CMK (cell line): ENCODE measurements at places on chromosomes 3 and 15.

DNA sequence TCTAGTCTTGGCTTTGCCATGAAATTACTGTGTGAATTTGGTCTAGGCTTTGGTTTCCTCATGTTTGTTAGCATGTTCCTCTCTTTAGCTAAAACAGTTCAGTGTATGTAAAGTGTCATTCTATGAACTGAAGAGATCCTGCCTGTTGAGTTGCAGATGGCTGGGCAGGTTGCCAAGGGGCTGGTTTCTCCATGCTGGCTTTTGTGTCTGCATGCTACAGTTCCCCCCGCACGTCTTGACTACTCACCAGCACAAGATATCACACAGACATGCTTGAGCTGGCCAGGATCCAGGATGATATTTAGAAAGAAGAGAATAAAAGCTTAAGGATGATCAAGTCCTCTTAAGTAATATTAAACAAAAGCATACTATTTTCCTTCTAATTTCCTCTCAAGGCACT lies 90.2 kb downstream of the CERS3 start:
- DNase-seq: no peak

DNA sequence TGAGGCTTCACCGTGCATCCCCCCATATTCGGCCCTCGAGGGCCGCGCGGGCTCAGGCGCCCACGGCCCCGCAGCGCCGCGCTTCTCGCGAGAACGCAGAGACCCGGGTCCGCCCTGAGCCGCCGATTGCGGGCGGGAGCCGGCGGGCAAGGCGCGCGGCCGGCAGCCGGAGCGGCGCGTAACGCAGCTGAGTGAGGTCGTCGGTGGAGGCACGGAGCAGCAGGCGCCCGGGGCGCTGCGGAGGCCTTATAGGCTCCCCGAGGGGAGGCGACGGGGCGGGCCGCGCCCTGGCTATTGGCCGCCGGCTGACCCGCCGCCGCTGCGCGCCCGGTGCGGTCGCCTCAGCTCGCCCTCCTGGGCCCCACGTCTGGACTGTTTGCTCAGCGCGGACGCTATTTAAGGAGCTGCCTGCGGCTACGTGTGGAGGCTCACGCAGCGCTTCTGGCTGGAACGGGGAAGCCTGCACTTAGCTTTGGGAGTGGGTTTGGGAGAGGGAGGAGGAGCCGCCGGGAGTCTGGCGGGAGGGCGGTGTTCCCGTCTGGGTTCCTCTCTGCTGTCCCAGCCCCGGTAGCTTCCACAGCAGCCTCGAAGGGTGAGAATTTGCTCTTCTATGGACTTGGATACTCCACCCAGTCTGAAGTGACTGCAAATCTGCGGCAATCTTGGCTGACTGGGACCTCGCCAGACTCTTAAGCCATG lies at the start of gene PLOD2:
Gene PLOD2 (minus strand): TSS at position 221 of the 699 bp plus-strand sequence. CDS start 195 bp downstream, at position 26.
- peak; percentile 22 for DNase-seq

DNA sequence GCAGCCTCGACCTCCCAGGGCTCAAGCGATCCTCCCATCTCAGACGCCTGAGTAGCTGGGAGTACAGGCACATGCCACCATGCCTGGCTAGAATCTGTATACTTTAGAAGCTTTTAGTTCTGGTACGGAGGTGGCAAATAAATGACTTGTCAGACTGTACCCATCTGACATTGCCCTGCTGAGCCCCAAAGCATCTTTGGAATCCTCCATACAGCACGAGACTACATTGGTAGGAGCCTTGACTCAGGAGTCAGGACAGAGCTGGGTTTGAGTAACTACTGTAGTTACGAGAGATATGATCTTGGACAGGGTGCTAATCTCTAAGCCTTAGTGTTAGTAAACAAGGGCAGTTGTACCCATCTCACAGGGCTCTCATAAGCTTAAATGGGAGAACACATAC lies 67.8 kb upstream of the NPHP3 start:
- no peak for DNase-seq

DNA sequence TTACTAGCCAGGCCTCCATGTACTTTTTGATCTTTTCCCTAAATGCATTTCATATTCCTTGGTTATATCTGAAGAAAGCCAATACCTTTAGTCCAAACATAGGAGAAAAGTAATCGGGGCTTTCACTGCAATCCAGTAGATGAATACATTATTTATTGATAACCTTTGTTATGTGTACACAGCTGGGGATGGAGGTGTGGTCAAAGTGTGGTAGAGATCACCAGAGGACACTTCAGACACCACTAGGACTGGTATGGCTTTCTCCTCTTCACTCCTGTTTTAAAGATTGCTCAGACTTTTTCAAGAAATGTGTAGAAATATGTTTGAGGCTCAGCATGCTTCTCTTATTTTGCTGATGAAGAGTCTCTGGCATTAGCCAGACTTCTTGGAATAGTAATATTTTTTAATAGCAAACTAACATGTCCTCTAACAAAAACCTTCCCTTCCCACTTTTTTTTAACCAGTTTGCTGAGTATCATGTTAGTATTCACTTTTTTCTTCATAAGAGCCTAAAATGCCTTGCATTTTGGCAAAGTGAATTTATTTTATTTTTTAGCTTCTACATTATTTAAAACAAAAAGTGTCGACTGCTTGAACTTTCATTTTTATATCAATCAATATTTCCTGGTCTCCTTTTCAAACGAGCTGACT lies 65.6 kb upstream of the MBNL1 start:
- DNase-seq: no peak

DNA sequence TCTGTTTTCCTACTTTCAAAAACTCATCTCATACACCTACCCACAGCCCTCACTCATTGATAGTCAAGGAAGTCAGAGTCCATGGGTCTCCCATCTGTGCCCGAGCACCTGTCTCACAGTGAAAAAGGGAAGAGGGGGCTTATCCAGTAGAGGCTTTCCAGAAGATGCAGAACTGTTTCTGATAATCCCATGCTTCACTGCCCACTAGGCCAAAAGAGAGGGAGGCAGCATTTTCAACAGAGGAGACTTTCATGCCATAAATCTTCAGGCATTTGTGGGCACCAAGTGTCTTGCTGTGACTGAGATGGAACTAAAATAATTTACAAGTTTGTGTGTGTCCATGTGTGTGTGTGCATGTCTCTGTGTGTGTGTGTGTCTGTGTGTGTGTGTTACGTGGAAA lies 117.9 kb upstream of the PHLDB2 start:
- no peak for DNase-seq

DNA sequence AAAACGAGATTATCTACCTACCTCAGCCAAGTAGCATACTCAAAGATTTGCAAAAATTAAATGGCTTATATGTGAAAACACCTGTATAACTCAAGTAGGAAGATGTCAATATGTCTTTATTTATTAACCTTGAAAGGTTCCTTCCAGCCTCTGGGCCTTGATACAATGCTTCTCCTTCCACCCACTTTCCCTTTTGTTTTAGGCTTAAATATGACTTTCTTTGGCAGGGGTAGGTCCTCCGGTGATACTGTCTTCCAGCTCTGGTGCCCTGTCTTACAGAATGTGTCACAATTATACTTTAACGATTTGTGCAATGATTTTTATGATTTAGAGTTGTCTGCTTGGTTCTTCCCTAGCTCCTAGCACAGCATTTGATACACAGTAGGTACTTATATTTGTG lies 4.1 kb downstream of the LINS1 start:
- DNase-seq: no peak

DNA sequence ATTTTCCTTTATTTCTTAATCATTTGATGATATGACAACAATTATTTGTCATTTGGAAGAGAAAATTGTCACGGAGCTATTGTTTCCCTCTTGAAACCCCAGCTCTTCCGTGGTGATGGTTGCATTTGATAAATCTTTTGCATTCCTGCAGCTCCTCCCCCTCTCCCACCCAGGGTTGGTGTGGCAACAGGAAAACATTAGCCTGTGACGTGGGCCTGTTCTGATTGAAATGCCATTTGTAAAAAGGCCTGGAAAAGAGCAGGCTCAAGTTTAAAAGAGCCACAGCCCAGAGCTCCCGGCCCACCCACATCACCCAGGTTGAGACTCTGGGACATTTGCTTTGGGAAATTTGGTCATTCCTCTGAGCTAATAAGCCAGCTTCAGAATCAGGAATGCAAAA lies 282.5 kb downstream of the RPLP1 start:
- no peak for DNase-seq

- no peak for DNase-seq
Observed at GRCh38 chr3:127573401-127573800, 17.1 kb downstream of the TPRA1 start.

- no peak for DNase-seq
Observed at GRCh38 chr3:5756443-5756842, 568.9 kb downstream of the EDEM1 start.

GRCh38 chr3:21392526-21392925 lies 358.5 kb downstream of the ZNF385D start:
- no peak for DNase-seq

DNA sequence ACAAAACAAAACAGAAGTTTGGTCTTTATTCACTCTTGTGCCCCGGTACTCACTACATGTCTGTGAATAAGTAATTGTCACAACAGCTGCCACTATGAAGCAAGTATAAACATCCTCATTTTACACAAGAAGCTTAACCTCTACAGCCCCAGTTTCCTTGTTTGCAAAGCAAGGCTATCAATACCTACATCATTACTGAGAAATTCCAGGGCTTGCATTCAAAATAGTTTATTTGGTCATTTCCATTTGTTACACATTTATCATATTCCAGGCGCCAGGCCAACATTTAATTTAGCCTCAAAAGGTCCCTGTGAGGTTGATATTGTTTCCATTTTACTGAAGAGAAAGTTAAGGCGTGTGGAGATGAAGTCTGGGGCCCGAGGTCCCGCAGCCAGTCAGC lies 161.4 kb upstream of the LRTM1 start:
- DNase-seq: no peak

GRCh38 chr3:86954747-86955146 lies 36.2 kb downstream of the VGLL3 start:
- DNase-seq: no peak

GRCh38 chr3:13574083-13574797 lies 25.3 kb downstream of the FBLN2 start:
- DNase-seq: no peak

- DNase-seq: no peak
Observed at GRCh38 chr15:67760901-67761300, 64.4 kb upstream of the SKOR1 start.

- DNase-seq: peak; percentile 4
Observed at GRCh38 chr3:21484057-21484827, 266.8 kb downstream of the ZNF385D start.

- DNase-seq: no peak
Observed at GRCh38 chr3:172987273-172987672, 153.8 kb downstream of the SPATA16 start.

- DNase-seq: no peak
Observed at GRCh38 chr15:53918180-53919079, 59.8 kb upstream of the UNC13C start.

- no peak for DNase-seq
Observed at GRCh38 chr3:51106242-51106876, 278.7 kb upstream of the MANF start.

GRCh38 chr3:169528289-169528688 lies 135.2 kb downstream of the MECOM start:
- no peak for DNase-seq

GRCh38 chr15:50055332-50055731 lies 63.7 kb downstream of the ATP8B4 start:
- no peak for DNase-seq

DNA sequence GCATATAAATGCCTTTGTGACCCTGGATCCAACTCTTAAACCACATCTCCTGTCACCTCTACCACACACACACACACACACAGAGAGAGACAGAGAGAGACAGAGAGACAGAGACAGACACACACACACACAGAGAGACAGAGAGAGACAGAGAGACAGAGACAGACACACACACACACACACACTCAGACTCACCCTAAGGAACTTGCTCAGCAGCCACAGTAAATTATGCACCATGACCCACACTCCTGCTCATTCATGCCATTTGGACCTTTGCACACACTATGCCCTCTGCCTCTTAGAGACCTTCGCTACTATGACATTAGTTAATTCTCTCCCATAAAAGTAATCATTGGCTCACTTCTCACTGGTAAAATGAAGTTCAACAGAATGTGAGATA lies 275.7 kb downstream of the ADAMTSL3 start:
- DNase-seq: no peak

DNA sequence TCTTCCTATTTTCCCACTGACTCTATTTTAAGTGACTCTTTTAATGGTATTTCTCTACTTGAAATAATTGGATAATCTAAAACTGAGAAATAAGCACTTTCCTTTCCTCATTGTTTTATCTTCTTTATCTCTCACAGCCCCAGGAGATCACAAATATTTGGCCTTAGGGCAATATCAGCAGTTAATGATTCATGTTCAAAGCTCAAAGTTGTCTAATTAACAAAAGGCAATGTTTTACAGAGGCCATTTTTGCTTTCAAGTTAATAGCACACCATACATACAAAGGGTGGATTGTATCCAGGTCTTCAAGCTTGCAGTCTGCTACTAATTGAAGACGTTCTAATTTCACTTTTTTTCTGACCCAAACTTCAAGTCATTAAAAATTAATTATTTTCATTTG lies 120.1 kb downstream of the LRRN1 start:
- no peak for DNase-seq

- no peak for DNase-seq
Observed at GRCh38 chr15:37891766-37892368, 42.6 kb upstream of the TMCO5A start.

GRCh38 chr15:73989001-73989798 lies 2.9 kb downstream of the STOML1 start:
- no peak for DNase-seq

- DNase-seq: no peak
Observed at GRCh38 chr3:173993299-173993698, 595.8 kb downstream of the NLGN1 start.

- DNase-seq: no peak
Observed at GRCh38 chr3:35120026-35120425, 519.3 kb upstream of the ARPP21 start.

GRCh38 chr15:67680641-67681040 lies 138.1 kb downstream of the MAP2K5 start:
- DNase-seq: no peak

GRCh38 chr3:13411186-13411860 lies 8.8 kb downstream of the NUP210 start:
- DNase-seq: no peak

- no peak for DNase-seq
Observed at GRCh38 chr3:21466476-21466875, 284.5 kb downstream of the ZNF385D start.

GRCh38 chr15:68404056-68404798 lies 27.7 kb downstream of the ITGA11 start:
- no peak for DNase-seq

- DNase-seq: no peak
Observed at GRCh38 chr3:109900783-109901182, 563.4 kb upstream of the DPPA4 start.

- DNase-seq: no peak
Observed at GRCh38 chr15:93268066-93268465, 179.1 kb upstream of the RGMA start.

GRCh38 chr3:9649791-9650521 lies 651 bp downstream of the MTMR14 start:
- DNase-seq: peak; percentile 33
